ENCODE measurements at places on chromosomes 11 and 22. TPM values are rescaled to one million over a fixed set of nuclear protein-coding genes. Genes with fewer than 3 reads are reported as not detected.

- no peak for DNase-seq
Measured at GRCh38 chr11:120424185-120424969, 87.2 kb upstream of the GRIK4 start.

DNA sequence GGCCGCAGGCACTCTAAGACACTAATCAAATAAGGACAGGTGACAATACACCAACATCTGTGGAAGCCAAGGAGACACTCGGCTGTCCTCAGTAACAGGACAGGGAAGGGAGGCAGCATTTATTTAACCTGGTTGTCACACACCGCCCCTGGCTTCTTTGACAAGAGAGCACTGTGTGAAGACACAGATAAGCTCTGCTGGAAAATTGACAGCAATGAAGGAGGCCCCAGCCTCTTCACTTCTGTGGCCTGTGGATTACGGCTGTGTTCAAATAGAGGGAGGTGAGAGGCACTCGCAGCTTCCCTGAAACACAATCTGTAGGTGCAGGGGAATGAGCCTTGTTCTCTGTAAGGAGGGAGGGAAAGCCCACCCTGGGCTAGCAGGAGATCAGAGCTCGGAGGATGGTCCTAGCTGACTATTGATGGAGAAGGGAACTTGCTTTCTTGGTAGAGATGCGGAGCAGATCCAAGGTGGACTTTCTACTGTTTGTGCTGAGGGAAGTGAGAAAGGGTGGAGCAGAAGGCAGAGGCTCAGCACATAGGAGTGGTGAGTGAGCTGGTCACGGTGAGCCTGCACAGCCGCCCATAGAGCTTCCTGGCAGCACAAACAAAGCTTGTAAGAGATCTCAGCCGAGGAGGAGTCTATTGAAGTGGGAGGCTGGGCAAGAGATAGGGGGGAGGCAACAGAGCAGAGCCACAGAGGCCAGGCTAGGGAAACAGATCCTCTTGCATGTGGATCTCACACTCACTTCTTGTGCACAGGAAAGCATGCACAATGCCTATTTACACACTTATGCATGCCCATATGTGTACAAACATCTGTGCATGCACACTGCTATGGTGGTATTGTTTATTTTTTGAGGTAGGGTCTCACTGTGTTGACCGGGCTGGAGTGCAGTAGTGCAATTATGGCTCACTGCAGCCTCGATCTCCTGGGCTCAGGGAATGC is 114.6 kb upstream of the THY1 start:
- DNase-seq: no peak

DNA sequence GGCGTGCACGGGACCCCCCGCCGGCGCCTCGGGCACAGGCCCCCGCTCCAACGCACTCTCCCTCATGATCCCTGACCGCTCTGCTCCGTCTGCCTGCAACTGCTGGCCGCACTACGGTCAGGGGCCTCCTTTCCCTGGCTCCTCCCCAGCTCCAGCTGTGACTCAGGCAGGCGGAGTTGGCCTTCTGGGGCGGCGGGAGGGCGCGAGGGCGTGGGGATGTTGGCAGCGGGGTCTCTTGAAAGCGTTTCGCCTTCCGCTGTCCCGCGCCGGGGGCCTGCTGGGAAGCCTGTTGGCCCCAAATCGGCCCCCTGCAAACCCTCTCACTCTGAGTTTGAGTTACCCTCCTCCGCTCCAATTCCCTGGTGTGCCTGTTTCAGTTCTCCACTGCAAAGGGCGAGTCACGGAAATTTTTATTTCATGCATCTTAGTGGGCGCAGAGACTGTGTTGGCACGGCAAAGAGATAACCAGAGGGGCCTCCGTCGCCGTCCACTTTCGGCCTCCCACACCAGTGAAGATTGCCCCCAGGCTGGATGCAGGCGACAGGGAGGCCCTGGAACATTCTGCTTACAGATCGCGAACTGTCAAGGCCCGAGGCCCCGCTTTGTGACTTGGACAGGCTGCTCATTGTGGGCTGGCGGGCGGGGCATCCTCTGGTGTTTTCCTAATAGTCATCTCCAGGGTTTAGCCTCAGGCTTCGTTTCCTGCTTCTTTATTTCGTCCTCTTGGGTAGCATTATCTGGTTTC is at the start of gene CAVIN3:
Gene CAVIN3 (minus strand): TSS at position 91 of the 745 bp plus-strand sequence. CDS start 25 bp downstream, at position 66.
- peak; percentile 92 for DNase-seq

- DNase-seq: no peak
Measured at GRCh38 chr11:45151362-45151982, 5.0 kb downstream of the PRDM11 start.

DNA sequence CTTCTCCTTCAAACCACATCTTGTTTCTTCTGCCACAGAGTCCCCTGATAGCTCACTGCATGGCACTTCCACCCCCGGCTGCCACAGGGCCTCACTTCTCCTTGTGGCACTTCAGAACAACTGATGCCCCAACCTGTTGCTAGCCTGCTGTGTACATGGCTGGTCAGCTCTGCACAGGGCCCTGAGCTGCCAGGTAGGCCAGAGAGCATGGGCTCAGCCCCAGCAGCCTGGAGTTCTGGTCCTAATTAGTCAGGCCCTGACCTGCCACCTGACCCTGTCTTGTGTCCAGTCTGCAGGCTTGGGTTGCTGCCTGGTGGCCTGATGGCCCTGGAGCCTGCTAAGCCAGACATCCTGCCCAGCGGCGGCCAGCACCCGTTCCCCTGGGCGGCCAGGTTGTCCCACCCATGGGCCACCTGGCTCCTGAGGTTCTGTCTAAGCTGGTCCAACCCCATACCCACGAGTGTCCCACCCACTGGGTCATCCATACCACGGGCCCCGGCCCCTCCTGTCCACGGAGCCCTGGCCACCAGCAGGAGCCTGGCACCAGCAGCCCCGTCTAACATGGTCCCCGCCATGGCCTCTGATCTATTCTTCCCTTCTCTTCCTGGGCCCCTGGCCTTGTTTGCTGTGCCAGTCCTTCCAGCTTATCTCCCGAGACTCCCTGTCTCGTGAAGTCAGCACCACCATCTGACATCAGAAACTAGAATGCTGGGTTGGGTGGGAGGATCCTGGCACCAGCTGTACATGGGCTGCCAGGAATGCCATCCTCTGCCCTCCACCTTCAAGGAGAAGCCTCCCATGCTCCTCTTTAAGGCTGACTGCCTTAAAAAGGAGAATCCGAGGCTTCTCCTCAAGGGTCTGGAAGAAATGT is 3.1 kb upstream of the CERK start:
- DNase-seq: peak; percentile 63

DNA sequence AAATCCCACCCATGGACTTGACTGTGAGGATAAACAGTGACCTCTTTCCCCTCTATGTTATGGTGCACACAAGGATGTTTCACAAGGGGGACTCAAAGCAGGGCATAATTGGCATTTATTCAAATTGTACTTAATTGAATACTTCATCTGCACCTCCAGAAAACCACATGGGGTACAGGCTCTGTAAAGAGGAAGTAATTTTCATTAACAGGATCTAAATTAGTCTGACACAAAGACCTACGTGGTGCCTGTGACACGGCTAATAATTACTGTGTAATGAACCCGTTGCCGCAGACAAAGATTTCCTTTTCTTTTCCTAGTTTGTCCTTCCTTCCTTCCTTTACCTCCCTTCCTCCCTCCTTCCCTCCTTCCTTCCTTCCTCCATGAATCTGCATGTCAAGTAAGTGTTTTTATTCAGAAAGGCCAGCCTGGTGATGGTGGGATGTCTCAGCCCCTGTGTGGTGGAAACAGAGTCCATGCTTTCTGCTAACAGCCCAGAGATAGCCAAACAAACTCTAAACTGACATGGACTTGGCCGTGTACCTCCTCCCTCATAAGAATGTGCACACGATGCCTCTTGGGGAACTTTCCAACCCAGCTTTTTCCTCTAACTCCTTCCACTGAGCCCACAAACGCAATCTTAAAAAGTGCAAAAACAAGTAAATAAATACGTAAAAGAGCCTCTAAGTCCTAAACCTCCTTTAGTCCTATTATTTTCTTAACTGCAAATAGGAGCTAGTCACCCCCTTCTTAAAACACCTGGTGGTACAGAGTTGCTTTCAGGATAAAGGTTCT is 118.8 kb downstream of the INSC start:
- DNase-seq: no peak

GRCh38 chr11:110079726-110080125 is 13.5 kb upstream of the ZC3H12C start:
- DNase-seq: no peak

DNA sequence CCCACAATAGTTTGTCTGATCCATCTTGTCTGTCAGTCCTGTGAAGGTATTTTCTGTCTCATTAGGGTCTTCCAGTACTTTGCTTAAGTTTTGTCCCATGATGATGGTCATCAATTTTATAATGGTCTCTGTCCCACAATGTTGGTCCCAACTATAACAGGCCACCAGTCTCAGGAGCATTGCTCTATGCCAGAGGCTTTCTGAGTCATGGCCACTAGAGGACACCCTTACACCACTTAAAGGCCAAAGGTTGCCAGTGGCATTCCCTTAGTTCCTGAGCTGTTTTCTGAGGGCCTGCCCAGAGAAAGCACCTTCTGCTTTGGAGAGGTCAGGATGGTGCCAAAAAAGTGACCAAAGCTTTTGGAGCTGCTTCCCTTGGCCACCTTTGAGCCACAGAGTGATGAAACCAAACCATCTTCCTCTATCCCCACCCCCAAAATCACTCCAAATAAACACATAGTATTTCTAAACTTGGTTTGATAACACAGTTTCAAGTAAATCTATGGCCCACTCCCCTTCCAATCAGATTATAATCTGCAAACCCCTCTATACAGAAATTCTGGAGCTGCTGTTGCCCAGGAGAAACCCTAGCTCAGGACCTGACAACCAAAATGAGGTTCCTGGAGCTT is 19.3 kb downstream of the EIF3F start:
- DNase-seq: no peak

DNA sequence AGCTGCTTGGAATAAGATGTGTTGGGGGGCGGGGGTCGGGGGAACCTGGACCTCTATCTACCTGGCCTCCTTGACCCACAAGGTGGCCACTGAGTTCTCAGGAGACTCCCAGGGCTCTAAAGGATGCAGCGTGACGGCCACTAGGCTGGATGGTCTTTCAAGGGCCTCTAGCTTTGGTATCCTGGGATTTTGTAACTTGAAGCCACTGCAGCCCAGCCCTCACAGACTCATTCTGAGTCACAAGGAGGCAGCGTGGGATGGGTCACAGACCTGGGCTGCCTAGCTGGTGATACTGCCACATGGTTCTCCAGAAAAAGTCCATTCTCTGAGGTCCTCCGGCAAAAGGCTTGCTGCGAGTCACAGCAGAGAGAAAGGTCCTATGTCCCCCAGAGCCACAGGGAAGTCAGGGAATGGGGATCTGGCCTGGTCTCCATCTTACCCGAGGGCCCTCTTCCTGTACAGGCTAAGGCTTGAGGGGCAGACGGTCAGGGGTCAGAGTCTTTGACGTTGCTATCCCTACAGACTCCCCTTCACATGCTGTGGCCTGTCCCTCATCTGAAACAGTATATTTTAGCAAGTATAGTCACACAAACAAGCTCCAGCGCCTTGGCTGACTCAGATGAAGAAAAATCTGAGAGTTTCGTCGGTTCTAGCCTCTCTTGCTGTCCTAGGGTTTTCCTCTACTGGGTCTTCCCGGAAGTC is 52.4 kb downstream of the KCNC1 start:
- DNase-seq: peak; percentile 38

DNA sequence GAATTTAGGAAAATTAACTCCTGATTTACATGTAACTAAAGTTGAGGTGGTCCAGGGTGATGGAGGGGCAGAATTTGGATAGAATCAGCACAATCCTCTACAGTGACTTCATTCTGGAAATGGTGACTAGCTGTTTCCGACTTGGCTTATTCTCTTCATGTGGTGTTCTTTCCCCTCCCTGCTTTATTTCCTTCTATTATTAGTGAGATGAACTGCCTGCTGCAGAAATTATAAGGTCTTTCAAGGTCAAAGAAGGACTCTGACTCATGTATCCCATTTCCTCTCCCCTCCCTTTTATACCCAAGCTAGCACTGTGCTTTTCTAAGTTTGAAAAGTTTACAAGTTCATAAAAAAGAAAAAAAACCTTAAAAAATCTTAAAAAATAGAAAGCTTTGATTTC is 12.2 kb upstream of the MRPL17 start:
- DNase-seq: no peak

DNA sequence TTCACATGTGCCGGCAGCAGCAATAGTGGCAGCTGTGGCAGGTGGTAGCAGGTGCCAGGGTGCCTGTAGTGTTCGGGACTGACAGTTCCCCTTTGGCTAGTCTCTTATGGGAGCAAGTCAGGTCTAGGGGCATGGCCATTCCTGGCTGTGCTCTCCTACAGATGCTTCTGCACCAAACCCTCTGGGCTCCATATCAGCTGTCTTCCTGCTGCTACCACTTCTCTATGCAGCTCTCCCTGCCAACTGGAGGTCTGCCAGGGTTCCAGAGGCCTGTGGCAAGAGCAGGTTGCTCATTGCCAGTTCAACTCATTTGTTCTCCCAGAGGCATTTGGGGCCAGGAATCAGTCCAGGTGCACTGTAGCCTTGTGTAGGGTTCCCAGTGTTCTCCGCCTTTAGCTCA is 473.7 kb downstream of the JRKL start:
- peak; percentile 67 for DNase-seq

GRCh38 chr22:39348909-39349505 is 784 bp upstream of the SYNGR1 start:
- DNase-seq: no peak

DNA sequence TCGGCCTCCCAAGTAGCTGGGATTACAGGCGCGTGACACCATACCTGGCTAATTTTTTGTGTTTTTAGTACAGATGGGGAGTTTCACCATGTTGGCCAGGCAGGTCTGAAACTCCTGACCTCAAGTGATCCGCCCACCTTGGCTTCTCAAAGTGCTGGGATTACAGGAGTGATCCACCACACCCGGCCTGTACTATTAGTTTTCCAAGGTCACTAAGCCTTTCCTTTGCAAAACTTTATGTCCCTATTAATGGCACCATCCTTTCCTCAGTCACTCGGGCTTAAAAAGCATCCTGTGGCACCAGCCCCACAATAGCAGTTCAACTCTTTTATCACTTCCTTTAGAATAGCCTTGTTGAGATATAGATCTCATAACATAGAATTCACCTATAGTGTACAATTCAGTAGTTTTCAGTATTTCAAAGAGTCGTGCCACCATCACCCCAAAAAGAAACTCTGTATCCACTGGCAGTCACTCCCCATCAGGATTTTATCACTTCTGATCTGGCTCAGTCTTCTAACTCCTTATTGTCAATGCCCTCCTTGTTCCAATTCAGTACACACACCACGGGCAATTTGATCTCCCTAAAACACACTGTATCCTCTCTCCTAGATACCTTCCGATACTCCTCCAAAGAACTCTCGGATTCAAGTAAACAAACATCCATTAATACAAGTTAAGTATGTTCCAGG is 921 bp upstream of the BCL2L13 start:
- no peak for DNase-seq

DNA sequence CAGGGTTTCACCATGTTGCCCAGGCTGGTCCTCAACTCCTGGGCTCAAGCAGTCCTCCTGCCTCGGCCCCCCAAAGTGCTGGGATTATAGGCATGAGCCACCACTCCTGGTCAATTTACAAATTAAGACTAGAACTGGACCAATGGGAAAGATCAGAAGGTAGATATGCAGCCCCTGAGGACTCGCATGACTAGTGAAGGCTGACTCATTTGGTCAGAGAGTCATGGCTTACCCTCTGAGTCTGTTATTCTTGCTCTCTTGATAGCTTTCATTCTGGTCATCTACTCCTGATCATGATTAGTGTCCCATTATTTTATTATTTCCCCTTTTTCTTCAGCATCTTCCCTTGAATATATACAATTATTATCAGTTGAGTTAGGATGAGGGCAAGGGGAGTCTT is 2.7 kb upstream of the LDHAL6A start:
- no peak for DNase-seq

The POU2F3 gene
- not detected for polyA plus RNA-seq

The EIF1AD gene
- 63.1 TPM for polyA plus RNA-seq

The ZNF214 gene
- 0.46 TPM for polyA plus RNA-seq

The TNNT3 gene
- 5,833 TPM for polyA plus RNA-seq

The P4HA3 gene
- 2.2 TPM for polyA plus RNA-seq

The RHOD gene
- polyA plus RNA-seq: 20.9 TPM

The TTC36 gene
- not detected for polyA plus RNA-seq

The TOP3B gene
- polyA plus RNA-seq: 13.5 TPM

The LRRC10B gene
- 0.40 TPM for polyA plus RNA-seq

All from psoas muscle (tissue), 8 donors.